Motor neuron (in vitro differentiated cells): ENCODE measurements at places on chromosomes 5 and 9.

DNA sequence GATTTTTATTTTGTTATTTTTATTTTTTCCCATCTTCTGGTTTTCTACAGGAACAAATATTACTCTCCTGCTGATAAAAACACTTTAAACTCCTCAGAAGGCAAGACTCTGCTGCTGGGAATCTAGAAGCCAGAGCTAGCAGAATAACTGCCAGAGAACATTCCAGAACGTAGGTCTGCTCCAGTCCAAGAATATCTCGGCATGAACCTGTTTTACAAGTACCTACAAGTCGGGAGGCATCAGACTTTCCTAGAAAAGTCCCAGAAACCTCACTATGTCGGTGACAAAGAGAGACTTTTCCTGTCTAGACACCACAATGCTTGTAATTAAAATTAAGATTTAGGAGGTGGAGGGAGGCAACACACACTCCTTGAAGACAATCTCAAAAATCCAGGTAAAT, 41.4 kb downstream of the FABP6 start:
- ATAC-seq = no peak

DNA sequence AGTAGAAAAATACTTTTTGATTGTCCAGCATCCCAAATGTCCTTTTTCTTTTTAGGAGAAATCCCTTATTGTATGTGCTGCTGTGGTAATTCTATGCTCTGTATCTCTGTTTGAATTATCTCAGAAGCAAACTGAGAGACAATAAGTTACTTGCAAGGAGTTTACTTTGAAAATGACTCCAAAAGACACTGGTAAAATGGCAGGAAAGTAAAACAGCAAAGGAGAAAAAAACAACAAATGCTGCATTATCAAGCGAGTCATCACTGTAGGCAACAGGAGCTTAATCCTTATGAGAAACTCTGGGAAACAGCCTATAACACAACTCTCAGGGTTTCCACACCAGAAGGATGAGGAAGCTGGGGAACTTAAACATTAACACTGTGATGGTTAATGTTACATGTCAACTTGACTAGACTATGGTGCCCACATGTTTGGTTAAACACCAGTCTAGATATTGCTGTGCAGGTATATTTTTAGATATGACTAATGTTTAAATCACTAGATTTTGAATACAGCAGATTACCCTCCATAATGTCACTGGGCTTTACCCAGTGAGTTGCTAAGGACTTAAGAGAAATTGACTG, 92.6 kb upstream of the GAS1 start:
- ATAC-seq = peak; percentile 27

- ATAC-seq = no peak
These were observed 64.0 kb downstream of the LNPEP start for GRCh38 chr5:96999856-97000255.

GRCh38 chr5:16909464-16909863, 26.6 kb downstream of the MYO10 start:
- ATAC-seq = no peak

- peak; percentile 46 for ATAC-seq
These were observed 26.6 kb downstream of the AK3 start for GRCh38 chr9:4714266-4715016.

DNA sequence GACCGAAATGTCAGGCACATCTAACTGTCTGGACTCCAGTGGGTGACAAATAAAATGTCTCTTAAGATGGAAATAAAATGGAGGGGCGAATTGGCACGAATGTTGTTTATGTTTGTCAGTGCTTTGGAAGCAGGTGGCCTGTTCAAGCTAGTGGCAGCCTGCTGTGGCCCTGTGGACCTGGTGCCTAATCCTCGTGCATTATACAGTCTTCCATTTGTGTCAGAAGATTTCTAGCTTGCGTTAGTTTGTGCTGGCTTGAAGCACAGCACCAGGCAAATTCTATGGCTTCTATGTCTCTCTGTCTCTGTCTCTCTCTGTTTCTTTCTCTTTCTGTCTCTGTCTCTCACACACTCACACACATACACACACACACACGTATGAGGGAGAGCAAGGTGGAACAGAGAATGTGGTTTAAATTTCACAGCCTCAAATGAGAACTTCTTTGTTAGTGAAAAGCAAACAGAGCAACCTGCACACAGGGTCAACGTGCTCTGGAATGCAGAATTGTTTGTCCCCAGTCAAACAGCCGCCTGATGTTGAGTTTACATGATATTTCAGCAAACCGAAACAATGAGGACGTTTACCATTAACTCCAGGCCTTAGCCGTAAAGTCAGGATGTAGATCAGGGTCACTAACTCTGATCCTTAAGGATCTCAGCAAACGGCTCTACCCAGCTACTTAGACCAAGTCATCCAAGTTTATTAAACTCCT, 39.0 kb upstream of the CD180 start:
- ATAC-seq = no peak

DNA sequence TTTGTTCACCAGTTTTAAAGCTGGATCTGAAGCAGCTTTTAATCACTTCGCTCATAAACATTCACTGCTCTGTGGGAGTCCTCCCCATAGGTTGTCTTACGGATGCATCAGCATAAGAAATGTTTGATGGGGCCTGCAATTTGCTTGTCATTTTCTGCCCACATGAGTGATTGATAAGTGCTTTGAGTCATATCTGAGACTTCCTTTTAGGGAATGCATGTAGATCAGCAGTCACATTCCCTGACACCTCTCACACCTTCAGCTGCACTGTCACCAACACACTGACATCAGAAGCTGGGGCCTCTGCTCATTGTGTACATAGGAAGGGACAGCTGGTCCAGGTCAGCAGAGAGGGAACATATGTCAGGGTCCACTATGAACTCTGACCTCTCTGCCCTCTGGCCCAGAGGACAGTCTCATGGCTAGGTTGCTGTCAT, 84.1 kb upstream of the SPATA31D4 start:
- no peak for ATAC-seq

DNA sequence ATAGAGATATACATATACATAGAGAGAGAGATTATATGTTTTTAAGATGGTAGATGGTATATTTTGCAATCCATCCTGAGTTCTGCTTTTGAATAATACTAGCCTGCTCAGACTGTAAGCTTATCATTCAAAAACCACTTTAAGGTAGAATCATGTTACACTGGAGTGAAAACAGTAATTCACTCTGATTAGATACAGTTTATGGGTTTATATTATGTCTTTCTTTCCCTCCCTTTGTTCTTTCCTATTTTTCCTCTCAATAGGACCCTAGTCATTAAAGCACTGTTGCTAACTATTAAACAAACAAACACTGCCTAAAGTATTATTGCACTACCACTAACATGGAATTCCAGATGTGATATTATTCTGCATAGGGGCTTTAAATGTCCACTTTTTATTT, 202.0 kb downstream of the ADAMTSL1 start:
- no peak for ATAC-seq

DNA sequence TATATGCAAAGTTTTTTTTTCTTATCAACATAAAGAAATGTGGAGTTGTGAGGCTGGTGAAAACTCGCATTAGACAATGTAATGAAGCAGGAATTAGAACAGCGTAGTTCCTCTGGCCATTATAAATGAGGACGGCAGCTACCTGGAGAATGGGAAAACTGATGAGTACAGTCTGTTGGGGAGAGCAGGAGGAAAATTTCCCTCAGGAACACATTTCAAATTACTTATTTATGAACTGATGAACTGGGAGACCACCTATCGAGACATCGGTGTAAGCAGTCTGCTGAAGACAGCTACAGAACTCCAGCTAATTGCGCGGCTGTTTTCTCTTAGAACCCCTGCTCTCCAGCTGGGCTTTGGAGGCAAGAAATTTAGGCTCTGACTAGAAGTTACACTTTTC, 343.9 kb upstream of the CLINT1 start:
- no peak for ATAC-seq

DNA sequence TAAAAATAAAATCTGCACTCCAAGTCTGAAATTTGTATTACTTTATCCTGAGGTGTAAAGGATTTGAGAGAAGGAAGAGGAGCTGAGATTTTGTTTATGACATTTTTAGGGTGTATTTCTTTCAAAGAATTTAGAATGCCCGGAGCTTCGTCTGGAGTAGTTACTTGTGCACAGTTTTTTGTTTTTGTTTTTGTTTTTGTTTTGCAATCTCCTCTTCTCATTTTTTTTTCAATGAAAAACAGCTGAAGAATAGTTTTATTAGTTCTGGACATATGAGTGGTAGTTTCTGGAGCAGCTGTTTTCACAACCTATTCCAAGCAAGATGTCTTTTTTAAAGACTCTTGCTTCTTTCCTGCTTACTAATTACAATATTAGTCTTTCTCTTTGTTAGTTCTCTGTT, 408.2 kb upstream of the PTGER4 start:
- no peak for ATAC-seq

- no peak for ATAC-seq
These were observed 25.5 kb downstream of the OR2V1 start for GRCh38 chr5:181105391-181106025.

- no peak for ATAC-seq
These were observed 2.4 kb upstream of the EXOC3 start for GRCh38 chr5:440401-441201.

- ATAC-seq = peak; percentile 10
These were observed 5.3 kb downstream of the RALGDS start for GRCh38 chr9:133115604-133116345.

DNA sequence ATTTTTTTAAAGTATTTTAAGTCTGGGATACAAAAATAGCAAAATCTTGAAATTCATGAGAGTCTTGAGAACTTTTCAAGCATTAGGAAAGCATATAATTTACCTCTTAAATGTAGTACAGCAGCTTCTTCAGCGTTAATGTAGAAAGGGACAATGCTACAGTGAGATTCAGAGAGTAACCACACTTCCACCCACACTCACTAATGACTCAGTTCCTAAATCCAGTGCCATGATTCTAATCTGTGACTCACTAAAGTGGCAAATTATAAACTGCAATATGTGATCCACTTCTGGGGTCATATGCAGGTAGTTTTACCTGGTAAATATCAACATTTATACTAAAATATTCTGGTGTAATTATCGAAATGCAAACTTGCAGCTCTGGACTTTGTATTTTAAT, 434.5 kb upstream of the TUSC1 start:
- no peak for ATAC-seq

DNA sequence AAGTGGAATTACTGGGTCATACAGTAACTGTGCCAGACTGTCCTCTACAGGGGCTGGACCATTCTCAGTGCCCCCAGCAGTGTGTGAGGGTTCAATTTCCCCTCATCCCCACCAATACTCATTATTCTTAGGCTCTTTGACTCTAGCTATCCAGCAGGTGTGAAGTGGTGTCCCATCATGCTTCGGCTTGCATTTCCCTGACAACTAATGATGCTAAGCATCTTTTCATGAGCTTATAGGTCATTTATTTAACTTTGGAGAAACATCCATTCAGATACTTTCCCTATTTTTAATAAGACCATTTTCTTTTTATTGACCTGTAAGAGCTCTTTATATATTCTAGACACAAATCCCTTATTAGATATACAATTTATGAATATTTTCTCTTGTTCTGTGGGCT, 63.6 kb downstream of the ADAMTS2 start:
- no peak for ATAC-seq

GRCh38 chr9:16453390-16453789, 417.1 kb downstream of the BNC2 start:
- no peak for ATAC-seq
